ENCODE measurements at places on chromosomes 6 and 20.

GRCh38 chr6:41045664-41046063, 3.4 kb downstream of the TSPO2 start:
- no peak for DNase-seq

GRCh38 chr6:35161266-35161665, 20.1 kb upstream of the TCP11 start:
- no peak for DNase-seq

GRCh38 chr6:18087396-18088165, 34.9 kb downstream of the NHLRC1 start:
- DNase-seq: no peak

DNA sequence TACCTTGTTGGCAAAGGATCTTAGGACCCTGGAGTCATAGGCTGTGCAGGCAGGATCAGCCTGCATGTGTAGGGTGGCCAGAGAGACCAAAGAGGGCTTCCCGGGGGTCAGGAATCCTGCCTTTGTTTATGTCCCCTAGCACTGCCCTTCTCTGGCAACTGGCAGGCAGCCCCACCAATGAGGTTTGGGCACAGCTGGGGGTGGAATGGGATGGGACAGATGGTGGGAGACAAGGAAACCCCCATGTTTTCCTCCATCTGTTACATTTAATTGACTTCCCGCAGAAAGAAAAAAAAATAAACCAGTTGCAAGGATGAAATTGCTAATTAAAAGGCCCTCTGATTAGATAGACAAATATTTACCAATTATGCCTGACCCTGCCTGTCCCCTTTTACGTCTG, 27.6 kb downstream of the CD40 start:
- no peak for DNase-seq

- DNase-seq: no peak
Measured at GRCh38 chr6:164415832-164416563, 893.4 kb downstream of the C6orf118 start.

- no peak for DNase-seq
Measured at GRCh38 chr6:129009851-129010250, 126.9 kb downstream of the LAMA2 start.

GRCh38 chr20:31516651-31517050, 2.4 kb downstream of the HM13 start:
- no peak for DNase-seq

DNA sequence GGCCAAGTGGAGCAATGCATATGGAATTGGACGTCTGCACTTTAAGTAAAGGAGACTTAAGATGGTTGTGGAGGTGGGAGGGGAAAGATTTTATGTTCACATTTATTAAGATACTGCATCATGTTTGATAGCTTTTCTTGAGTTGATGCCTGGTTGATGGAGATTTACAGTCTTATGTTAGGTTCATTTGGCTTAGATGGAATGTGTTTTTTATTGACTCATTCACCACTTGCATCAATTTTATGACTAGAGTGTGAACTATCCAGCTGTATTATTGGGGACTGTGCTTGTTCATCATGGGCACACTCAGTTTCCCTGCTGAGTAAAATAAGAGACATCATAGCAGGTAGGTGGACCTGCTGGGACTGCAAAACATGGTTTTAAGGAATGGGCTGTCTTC, 91.2 kb upstream of the SCP2D1 start:
- no peak for DNase-seq

GRCh38 chr6:12238219-12238618, 51.9 kb upstream of the EDN1 start:
- no peak for DNase-seq

DNA sequence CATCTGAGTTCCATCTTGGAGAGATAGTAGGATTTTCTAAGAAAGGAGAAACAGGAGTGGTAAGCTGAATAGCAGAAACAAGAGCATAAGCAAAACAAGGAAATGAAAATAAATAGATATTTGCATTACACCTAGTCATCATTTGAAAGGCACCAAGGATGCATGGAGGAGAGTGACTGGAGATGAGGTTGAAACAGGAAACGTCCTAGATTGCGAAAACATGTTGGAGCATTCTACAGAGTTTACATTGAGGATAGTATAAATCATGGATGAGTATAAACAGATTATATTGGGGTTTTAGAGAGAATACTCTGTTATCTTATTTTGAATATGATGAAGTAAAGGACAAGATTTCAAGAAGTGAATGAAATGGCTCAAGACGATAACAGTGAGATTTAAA, 507.3 kb downstream of the EYS start:
- DNase-seq: no peak

- DNase-seq: no peak
Measured at GRCh38 chr6:94121094-94121493, 701.7 kb upstream of the EPHA7 start.

Data from fibroblast of the conjunctiva (primary cell).